ENCODE measurements at places on chromosomes 16 and 17.

GRCh38 chr17:69869667-69870066 is 205.4 kb upstream of the KCNJ16 start:
- no peak for DNase-seq

DNA sequence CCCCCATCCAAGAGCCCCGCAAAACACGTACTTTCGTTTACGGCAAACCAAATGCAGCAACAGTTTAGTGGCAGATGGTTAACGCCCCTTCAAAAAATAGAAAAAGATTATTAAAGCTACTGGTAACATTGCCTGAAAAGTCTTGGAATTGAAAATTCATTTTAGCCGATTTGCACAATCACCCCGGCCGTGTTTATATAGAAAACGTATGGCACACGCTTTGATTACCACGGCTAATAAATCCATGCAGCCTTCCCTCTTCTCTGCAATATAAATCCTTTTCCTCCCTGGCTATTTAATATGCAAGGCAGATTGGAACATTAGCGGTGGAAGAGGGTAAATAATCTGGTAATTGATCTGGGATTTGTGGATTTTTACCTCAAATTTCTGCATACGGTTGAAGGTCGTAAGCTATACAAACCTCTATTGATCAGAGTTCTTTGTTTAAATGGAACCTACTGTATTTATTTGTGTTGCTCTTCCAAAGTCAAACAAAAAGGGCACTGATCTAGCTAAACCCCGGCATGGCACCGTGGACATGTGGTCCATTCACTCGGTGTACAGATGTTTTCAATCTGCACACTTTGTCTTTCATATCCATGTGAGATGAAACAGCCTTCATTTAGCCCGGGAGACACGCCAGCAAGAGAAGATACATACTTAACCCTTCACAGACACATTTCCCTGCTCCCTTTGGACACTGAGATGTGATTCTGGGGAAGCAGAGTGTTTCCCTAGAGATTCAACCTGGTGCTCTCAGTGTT is 238.1 kb upstream of the MAF start:
- no peak for DNase-seq

DNA sequence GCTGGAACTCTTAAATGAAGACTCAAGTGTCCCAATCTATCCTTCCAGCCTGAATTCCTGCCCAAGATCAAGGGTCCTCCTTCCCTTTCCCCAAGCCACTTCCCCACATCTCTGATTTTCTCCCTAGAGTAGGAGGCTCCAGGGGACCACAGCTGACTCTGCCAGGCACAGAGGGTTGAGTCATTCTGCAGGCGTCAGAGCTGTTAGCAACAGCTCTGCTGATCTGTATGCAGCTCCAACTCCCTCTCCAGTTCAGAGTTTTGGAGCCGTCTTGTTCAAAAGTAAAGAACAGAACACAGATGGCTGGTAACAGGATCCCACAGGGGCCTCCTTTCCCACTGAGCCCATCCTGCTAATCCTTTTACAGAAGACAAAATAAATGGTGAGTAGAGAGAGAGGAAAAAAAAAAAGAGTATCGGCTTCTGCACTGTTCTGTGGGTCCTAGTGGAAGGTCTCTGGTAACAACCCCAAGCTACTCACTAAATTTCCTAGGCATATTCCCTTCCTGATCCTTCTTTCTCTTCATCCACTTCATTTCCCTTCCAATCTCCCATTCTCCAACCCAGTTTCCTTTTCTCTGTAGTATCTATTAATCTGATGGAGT is 13.4 kb upstream of the TAOK1 start:
- DNase-seq = peak; percentile 77

- DNase-seq = no peak
Measured at GRCh38 chr17:9237661-9238301, 216.5 kb downstream of the NTN1 start.

DNA sequence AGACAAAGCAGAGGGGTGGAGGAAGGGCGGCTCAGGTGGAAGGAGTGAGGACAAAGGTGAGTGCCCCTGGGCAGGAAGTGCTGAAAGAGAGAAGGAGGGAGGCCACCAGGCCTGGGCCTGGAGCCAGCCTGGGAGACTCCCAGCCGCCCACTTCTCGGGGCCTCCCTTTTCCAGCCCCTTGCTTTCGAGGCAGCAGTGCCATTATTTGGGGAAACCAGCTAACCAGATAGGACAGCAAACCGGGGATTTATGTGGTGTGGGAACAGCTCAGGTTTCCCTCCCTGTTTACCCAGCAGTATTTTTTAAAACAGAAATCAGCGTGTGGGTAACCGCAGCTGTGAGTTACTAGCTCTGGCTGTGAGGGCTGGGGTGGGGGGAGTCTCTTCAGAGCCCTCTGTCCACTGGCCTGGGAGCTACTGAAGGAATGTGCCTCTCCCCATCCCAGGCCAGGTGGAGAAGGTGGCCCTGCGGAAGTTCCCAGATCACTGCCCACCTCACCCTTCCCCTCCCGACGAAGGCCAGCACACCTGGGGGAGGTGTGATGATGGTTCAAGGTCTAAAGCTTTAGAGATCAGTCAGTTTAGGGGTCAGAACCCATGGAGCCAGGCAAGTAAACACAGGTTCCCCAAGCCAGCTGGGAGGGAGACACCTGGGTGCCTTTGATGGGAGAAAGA is 8.4 kb upstream of the MEOX1 start:
- no peak for DNase-seq

- no peak for DNase-seq
Measured at GRCh38 chr16:23318639-23319038, 16.5 kb downstream of the SCNN1B start.

GRCh38 chr16:67547423-67548264 is 14.7 kb upstream of the CTCF start:
- DNase-seq = no peak

- peak; percentile 83 for DNase-seq
Measured at GRCh38 chr17:81641825-81642489, 5.0 kb downstream of the TSPAN10 start.

DNA sequence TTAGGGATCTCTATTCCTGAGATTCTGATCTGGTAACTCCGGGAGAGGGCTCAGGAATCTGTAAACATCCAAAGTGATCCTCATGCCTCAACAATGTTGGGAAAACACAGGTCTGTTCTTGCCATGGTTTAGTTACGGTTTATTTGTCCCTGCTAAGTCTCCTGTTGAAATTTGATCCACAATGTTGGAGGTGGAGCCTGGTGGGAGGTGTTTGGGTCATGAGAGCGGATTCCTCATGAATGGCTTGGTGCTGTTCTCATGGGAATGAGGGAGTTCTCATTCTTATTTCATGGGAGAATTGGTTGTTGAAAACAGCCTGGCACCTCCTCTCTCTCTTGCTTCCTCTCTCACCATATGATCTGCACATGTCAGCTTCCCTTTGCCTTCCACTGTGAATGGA is 608.6 kb upstream of the GOT2 start:
- DNase-seq = peak; percentile 5

DNA sequence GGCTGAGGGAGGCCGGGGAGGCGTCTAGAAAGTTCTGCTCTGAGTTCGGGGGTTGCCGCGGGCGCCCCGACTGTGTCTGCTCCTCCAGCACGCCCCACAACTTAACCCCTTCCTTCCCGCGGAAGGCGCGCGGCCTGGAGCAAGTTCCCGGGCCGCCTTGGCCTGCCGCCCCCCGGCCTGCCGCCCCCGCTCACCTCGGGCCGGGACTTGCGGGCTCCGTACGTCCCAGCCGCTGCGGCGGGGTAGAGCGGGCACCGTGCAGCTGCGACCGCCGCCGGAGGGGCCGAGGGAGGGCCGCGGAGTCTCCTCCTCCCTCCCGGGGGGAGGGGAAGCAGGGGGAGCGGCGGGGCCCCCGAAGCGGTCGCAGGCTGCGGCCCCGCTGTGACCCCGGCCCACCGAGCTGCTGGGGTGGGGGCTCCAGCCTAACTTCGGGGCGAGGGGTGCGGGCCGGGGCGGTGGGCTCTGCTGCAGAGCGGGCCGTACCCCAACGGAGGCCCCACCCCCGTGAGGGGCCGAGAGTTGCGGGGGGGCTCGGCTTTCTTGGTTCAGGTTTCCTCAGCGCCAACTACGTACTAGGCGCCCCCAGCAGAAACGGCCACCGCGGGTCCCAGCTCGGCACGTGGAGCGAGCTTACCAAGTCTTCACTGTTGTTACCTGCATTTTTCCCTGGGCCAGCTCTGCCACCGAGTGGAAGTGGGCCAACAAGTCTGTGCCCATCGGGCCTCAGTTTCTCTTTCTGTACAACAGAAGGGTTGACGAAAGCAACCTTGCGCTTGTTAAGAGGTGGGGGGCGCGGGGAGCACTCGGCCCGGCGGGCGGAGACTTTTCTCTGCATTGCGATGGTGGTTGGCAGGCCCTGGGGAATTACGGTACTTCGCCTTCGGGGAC is at the start of gene CCDC102A:
CCDC102A (minus strand) TSS at position 266 of the 888 bp plus-strand sequence. CDS start 7,394 bp downstream, outside the sequence.
- peak; percentile 46 for DNase-seq

DNA sequence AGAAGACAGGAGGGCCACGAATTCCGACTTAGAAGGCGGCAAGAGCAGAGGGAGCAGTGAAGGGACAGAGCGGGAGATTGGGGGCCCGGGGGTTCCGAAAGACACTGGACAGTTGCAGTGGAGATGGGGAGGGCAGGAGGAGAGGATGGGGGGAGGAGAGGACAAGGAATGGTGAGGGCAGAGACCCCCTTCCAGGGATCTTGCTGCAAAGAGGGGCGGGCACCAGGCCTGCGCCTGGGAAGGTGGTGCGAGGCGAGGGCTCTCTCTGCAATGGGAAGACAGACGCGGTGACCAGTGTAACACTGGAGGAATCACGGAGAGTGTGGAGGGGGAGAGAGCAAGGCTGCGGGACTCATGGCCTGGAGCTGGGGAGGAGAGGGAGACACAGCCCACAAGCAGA is 185.2 kb downstream of the RBFOX3 start:
- DNase-seq = no peak

GRCh38 chr17:66272811-66273585 is 29.4 kb upstream of the PRKCA start:
- DNase-seq = peak; percentile 93

- DNase-seq = no peak
Measured at GRCh38 chr17:80827646-80828643, 163.7 kb upstream of the CHMP6 start.

GRCh38 chr17:67491009-67491680 is 114.1 kb downstream of the PITPNC1 start:
- peak; percentile 97 for DNase-seq

DNA sequence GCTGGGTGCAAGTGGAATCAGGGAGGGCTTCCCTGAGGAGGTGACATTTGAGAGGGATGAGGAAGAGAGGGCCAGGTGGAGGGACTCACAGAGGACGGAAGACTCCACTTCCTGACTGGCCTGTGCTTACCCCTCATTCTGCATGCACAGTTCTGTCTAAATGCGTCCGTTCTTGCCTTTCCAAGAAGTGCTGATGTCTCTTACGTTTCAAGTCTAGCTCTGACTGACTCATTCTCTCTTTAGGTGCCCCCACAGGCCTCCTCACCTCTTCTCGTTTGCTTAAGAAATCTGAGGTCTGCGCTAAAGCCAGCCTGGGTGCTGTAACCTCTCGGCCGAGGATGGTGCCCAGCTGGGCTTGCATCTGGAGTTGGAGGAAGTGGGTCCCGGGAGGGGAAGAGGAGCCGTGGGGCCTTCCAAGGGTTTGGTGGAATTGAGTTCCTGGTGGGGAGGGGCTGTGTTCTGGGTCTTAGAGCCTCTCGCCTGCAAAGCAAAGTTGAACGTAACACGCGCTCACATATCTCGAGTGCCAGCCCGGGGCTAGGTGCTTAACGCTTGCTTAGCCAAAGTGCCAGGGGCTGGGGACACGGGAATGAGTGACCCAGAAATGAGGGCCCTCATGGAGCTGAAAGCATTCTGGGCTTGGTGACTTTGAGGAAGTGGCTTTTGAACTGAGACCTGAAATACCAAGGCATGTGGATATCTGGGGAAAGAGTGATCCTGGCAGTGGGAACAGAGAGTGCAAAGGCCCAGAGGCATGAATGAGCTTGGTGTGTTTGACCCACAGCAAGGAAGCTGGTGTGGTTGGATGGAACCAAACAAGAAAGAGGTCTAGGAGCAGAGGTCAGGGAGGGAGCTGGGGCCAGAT is 4.8 kb downstream of the IL4R start:
- no peak for DNase-seq

GRCh38 chr17:21289902-21290571 is 5.5 kb downstream of the MAP2K3 start:
- DNase-seq = no peak

DNA sequence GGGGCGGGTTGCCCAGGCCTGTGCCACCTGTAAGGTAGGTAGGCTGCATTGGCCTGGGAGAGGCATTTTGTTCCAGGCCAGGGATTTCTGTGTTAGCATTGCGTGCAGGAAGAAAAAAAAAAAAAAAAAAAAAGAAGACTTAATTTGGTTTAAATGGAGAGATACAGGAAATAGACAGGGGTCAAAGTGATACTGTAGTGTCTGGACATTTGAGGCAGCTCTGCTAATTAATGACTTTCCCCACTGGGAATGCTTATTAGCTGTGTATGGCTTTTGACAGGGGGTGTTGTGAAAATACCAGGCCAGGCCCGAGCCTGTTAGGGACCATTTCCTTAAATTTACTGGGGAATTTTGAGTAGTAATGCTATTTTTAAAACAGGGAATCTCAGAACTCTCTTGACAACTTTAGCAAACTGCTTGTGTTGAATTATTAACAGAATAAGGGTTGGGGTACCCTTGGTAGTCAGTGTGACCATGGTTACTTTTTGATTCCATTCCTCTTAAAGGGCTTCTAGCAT is 1.0 kb downstream of the MAP2K4 start:
- no peak for DNase-seq

DNA sequence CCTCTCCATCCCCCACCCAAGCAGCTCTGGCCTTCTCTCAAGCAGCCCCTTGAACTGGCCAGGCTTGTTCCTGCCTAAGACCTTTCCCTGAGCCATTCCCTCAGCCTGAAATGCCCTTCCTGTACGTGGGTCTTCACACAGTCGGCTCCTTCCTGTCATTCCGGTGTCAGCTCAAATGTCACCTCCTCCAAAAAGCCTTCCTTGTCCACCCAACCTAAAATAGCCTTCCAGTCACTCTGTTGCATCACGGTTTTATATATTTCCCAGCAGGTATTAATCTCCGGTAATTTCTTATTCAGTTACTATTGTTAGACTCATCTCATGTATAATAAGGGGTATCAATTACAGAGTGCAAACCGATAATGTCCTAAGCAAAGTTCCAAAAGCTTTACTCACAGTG is 51.8 kb downstream of the C17orf67 start:
- DNase-seq = no peak

- DNase-seq = peak; percentile 78
Measured at GRCh38 chr16:89442990-89443726, 47.2 kb downstream of the ANKRD11 start.

GRCh38 chr16:88393034-88393433 is 10.3 kb downstream of the ZNF469 start:
- DNase-seq = no peak

- DNase-seq = no peak
Measured at GRCh38 chr17:36127199-36127893, 23.7 kb downstream of the CCL4 start.

DNA sequence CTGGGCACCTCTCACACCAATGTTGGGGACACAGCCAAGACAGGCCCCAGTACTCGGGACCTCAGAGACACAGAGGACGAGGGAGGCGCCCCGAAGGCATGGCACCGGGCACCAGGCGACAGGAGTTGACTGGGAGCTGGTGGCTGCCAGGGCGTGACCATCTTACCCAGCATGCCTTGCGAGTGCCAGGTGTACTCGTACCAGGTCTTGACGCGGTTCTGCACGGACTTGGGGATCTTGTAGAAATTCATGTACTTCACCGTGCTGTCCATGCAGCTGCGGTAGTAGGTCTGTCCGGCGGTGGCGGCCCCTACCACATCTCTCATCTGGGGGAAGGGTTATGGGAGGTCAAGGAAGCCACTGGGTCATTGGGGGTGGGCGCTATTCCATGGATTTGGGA is 67.3 kb downstream of the CNGB1 start:
- no peak for DNase-seq
